ENCODE measurements at places on chromosomes 12 and 14.

GRCh38 chr14:38964630-38965029 lies 138.4 kb downstream of the SEC23A start:
- DNase-seq, result peak; percentile 68

DNA sequence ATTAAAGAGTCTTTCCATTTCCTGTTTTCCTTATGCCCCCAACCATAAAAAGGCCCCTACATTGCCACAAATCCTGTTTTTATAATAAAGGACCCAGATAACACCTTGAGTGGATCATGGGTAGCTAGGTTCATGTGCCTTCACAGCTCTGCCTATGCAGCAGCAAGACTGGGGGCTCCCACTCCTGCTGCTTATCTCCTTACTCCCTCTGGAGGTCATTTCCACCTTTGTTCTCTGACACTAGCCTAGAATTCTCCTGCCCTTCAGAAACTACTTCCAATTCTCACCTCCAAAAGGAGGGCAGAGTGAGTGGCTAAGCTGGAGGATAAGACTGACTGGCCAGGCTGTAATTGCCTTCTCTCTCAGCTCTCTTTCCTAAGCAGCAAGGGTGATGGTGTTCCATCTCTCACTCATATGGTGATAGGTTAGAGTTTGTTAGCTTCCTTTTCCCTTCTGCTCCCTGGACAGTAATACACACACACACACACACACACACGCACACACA lies 20.0 kb upstream of the STAC3 start:
- DNase-seq, result no peak

DNA sequence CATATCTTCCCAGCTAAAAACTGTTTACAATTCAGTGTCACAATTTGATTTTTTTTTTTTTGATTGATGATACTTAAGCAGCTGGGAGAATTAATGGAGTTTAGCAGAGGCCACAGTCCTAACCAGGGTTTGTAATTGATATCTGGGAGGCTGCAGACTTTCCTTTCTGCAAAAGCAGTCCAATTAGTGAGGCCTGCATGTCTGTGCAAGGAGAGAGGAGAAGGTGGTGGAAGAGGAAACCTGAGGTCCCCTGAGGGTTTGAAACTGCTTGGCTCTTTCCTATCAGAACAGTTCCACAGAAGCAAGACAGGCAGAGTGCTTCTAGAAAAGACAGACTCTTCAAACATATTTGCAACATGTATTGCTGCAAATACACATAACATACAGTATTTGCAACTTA lies 160.8 kb upstream of the KRR1 start:
- no peak for DNase-seq

DNA sequence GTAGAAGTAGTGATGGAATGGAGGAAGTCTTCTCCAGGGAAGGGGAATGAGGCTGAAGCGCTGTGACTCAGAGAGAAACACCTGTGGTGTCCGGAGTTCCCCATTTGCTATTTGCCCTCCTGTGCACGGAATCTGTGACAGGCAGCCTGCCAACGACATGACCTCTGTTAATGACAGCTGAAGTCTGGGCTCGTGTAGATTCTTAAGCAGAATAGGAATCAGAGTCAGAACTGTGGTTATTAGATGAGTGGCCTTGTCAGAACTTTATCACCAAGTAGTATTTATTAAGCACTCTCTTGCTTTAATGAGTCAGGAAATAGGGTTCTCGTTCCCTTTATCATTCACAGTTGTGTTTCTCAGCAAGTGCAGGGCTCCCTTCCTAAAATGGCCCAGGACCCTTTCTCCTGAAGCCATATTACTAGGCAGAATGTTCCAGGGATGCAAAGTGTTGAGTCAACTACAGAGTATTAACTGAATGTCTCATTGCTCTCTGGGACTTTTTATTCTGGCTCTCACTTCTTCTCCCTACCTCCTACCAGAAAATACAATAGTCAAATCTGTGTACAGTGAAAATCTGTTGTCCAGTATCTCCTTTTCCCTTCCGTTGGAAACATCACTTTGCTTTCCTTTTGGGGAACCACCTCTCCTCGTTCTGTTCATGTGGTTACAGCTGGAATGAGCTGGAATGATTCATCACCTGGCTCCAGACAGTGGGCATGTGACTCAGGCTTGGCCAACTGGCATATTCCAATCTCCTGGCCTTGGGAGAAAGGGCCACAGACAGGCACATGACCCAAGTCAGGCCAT lies 77.8 kb upstream of the MAX start:
- DNase-seq, result peak; percentile 71

- DNase-seq, result no peak
Observed at GRCh38 chr14:61596990-61597389, 98.3 kb upstream of the HIF1A start.

GRCh38 chr14:92800012-92800411 lies 5.9 kb downstream of the GOLGA5 start:
- no peak for DNase-seq

GRCh38 chr12:23576372-23576771 lies 373.1 kb downstream of the SOX5 start:
- no peak for DNase-seq

GRCh38 chr14:23380197-23380914 lies 3.5 kb downstream of the CMTM5 start:
- DNase-seq, result no peak
